D721Med (cell line): ENCODE measurements at places on chromosomes 12 and 14.

GRCh38 chr14:20792556-20792955 is 10.1 kb downstream of the RNASE1 start:
- no peak for DNase-seq

DNA sequence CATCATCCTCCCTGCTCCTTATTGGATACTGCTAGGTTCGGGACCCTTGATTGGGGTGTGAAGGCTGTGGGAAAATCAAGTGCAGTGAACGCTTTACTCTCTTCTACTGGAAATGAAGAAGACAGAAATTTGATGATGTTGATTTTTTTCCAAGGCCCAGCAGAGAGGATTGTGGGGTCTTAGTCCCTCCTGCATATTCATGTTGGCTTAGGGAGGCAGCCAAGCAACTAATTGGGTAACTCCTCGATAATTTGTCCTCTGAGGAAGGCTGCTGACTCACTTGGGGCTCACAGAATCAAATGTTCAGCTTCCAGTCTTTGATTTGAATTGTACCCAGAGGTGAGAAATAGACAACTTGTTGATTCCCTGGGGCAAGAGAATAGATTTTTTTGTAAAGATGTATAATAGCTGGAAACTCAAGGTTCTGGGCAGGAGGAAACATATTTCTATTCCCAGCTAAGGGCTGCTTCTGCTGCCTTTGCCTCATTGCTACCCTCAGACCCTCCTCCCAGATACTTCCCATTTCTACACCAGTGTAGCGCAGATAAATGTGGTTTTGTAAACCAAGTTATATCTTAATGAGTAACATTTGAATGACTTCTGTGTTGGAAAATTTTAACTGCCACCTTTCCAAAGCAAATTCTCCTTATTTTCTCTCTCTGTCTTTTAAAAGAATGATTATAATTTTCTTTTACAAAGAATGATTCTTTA is 21.7 kb downstream of the NEUROD4 start:
- no peak for DNase-seq

DNA sequence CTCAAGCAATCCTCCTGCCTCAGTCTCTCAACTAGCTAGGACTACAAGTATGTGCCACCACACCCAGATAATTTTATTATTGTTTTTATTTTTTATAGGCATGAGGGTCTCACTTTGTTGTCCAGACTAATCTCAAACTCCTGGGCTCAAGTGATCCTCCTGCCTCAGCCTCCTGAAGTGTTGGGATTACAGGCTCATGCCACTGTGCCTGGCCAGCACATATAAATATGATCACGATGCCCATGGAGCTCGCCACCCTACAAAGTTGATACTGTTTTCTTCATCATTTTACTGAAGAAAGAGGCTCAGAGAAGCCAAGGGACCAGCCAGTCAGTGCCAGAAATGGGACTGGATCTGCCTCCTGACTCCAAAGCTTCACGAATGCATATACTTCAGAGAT is 53.1 kb downstream of the NFKBIA start:
- DNase-seq: no peak

GRCh38 chr12:4828176-4828575 is 81.5 kb upstream of the KCNA1 start:
- no peak for DNase-seq

- DNase-seq: no peak
Observed at GRCh38 chr12:67601126-67601525, 47.4 kb upstream of the DYRK2 start.

GRCh38 chr12:100555722-100556121 is 17.8 kb upstream of the GAS2L3 start:
- DNase-seq: no peak

DNA sequence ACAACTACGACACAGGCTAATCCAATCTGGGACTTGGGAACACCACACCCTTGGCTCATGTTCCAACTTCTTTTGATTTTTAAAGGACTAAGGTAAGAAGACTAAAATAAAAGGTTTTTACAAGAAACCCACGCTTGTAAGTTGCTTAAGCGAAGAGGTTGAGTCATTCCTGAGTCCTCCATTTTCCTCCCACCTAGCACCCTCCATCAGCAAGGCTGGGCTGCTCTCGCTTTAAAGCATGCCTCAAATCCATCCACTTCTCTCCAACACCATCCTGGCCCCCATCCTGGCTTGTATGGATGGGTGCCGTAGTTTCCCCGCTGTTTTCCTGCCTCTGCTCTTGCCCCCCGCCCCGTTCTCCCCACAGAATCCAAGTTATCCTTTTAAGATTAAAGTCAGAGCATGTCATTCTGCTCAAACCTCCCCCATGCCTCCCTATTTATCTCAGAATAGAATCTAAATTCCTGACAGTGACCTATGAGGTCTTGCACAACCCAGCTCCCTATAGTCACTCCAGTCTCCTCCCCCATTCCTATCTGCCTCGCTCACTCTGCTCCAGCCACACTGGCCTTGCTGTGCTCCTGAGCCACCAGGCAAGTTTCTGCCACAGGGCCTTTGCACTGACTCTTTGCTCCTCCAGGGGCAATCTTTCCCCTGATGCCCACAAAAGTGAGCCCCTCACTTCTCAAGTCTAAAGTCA is 34.5 kb downstream of the SCARB1 start:
- DNase-seq: no peak

DNA sequence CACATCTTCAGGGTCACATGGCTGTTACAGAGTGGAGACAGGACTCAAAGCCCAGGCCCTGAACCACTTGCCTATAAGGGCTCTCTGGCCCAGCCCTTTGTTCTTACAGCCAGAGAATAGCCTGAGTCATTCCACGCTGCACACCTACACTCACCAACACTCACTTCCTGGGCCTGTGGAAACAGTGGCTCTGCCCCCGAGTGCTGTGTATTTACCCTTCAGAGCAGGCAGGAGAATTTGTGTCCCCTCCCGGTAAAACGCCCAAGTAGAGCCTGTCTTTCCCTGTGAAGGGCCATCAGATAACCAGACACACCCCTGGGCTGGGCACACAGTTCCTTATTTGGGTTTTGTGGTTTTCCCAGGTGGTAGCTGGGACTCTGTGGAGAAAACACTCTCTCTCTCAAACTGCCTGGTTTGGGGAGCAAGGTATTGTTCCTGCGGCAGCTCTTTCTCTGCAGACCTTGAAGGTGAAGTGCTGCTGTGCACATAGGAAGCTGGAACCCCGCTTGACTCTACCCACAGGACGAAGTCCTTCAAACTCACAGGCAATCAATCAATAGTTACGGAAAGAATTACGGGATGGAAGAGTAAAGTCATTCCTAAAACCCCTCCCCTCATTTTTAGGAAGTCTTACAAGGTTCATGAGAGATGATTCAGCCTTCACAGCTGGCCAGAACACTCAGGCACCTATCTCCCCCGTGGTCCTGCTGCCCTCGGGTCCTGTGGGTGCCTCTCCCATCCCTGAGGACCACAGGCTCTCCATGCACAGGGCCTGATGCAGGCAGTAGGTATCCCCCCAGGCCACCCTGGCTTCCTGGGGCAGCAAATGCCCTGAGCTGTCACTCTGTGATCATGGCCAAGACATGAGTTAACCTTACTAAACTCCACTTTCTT is 20.3 kb downstream of the FIGNL2 start:
- no peak for DNase-seq

DNA sequence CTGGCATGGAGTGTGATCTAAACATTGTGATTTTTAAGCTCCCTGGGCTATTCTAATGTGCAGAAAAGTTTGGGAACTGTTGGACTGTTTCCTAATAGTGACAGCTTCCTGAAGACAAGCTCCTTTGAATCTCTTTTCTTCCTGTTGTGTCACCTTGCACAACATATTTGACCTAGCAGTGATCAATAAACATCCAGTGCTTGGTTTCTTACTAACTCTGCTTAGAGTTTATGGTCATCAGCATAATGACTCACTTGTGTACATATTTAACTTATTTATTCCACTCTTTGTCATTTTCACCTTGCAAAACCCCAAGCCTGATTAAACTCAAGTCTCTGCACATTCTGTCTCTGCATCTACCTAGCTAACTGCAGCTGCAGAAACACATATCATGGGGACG is 27.3 kb upstream of the TBC1D30 start:
- no peak for DNase-seq

DNA sequence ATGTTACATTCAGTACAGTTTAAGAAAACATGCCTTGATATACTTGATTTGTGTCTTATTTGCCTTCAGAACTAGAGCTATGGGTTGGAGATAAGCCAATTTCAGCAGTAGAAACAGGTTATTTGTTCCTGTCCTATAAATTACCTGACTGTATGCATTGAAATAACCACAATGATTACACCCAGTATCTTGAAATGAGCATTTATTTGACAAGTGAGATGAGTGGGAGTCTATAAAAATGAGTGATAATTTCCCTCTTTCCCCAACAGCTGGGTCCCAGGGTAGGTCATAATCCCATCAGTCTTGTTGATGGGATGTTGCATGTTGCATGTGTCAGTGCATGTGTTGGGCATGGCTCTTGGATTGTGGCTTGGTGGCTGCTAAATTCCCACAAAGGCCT is 3.7 kb downstream of the TAS2R42 start:
- DNase-seq: no peak

- no peak for DNase-seq
Observed at GRCh38 chr14:55899531-55899930, 218.7 kb upstream of the PELI2 start.

DNA sequence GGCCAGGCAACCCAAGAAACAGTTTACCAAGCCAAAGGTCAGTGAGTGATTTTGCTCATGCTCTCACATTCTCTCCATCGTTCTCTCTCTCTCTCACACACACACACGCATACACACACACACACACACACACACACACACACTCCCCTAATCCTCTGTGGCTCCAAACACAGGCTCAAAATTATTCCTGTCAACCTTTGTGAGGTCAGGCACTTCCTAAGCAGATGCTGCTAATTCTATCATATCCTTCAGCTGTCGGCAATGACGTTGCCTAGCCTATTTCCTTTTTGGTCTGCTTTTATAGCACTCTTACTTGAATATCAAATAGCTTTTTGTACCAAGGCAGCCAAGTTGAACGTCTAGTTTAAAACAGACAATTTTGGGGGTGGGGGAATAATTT is 98.9 kb upstream of the EGLN3 start:
- no peak for DNase-seq

GRCh38 chr12:129776977-129777667 is 126.7 kb downstream of the TMEM132D start:
- DNase-seq: no peak

- no peak for DNase-seq
Observed at GRCh38 chr12:58847901-58848600, 72.3 kb downstream of the LRIG3 start.

- DNase-seq: no peak
Observed at GRCh38 chr12:25972783-25973182, 14.3 kb downstream of the RASSF8 start.

DNA sequence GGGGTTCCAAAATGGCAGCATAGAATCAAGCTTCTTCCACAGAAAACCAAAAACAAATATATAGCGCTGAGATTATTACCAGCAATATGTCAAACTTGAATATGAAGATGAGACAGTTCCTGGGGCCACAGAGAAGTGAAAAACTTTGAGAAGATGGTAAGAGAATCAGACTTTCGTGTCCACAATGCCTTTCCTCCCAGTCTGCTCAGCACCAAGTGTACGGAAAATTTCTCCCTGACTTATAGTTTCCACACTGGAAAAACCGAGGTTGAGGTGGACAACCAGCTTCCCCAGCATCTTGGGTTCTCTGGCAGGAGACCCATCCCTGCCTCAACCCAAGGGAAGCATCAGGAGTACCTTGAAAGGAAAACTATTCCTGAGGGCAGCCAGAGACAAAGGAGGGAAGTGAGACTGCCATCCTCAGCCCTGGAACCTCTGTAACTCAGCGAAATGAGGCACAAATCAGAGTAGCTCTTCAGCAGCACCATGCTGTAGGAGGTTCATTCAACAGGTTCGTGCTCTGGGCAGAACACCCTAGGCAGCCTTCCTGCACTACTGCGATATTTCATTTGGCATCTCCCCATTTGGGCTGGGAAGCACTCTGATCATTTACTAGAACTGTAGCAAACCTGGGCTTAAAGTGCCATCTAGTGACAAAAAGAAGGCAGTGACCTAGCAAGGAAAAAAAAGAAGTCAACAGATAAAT is 52.4 kb upstream of the CAPRIN2 start:
- DNase-seq: no peak

DNA sequence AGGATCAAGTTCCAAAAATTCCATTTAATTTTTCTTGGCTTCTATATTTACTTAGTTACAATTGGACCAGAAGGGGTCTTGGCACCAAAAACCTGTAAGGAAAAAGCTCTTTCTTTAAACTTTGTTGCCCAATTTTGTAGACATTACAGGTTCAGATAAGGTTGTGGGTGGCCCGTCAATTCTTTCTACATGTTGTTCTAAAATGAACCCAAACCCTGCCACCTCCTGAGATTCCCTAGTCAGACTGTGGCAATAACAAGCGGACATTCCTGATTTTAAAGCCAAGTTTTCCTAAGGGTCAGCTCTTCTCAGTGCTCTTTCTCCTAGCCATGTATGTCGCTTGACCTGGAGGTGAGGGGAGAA is 45.0 kb upstream of the GSG1 start:
- DNase-seq: no peak

GRCh38 chr14:69559581-69560011 is 15.1 kb downstream of the CCDC177 start:
- DNase-seq: no peak

DNA sequence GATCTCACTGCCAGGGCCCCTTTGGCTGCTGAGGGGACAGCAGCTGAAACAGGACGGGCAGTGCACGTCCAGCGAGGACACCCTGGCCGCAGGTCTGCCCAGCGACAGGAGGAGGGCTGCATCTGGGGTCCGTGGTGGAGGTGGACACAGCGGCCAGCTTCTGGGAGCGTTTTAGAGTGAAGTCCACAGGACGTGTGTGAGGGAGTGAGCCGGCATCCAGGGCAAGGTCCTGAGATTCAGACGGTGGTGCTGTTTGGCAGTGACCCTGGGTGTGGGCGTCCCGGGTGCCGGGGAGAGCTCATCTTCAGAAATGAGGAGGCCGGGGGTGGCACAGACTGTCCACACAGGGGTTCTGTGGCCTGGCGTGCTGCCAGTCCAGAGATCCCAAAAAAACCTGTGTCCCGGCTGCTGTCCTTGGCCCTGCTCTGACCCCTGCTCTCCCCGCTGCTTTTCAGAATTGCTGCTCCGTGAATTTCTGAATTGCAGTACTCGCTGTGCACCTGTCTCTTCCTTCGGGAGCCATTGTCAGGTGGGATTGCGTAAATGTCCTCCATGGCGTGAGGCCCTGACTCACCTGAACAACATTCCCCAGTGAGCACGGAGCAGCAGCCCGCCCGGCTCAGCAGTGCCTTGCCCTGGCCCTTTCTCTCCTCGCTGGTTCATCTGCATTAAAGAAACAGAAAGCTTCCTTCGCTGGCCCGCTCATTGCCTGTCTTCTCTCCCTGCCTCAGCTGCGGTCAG is 183.5 kb upstream of the C14orf180 start:
- no peak for DNase-seq

DNA sequence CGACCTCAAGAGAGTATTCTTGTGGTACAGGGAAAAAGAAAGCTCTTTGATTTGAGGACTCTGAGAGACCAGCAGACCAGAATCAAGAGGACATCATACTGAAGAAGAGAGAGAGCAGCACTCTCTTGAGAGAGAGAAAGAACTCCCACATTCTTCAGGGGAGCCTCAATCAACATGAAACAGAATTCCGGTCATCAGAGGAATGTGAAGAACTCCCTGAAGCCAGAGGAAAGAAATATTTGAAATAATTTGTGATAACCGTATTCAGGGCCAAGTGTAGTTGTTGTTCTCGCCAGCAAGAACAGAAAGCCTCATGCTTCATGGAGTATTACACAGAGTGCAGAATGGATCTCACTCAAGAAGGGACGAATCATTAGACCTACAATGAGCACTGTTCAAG is 363.8 kb upstream of the TMEM132C start:
- no peak for DNase-seq

- DNase-seq: no peak
Observed at GRCh38 chr14:23660290-23661226, 24.4 kb downstream of the DHRS2 start.
